ENCODE measurements at places on chromosomes 4 and X. TPM values are rescaled to one million over a fixed set of nuclear protein-coding genes. Genes with fewer than 3 reads are reported as not detected.

FATE1 gene
- 0.09 TPM for polyA plus RNA-seq

AMMECR1 gene
- polyA plus RNA-seq: 9.9 TPM

SH3TC1 gene
- polyA plus RNA-seq: 21.1 TPM

SMR3B gene
- not detected for polyA plus RNA-seq

TMEM35A gene
- polyA plus RNA-seq: 7.5 TPM

SH3D19 gene
- 68.5 TPM for polyA plus RNA-seq

TMEM144 gene
- 93.1 TPM for polyA plus RNA-seq

TKTL2 gene
- polyA plus RNA-seq: 0.01 TPM

SLC9A6 gene
- 16.1 TPM for polyA plus RNA-seq

KLHL34 gene
- 0.81 TPM for polyA plus RNA-seq

CCDC149 gene
- 13.7 TPM for polyA plus RNA-seq

MOSPD2 gene
- 29.5 TPM for polyA plus RNA-seq

AMOT gene
- polyA plus RNA-seq: 27.7 TPM

GRPR gene
- 0.34 TPM for polyA plus RNA-seq

NAA11 gene
- 0.09 TPM for polyA plus RNA-seq

NR3C2 gene
- polyA plus RNA-seq: 6.8 TPM

CTAG2 gene
- not detected for polyA plus RNA-seq

MAGEE2 gene
- polyA plus RNA-seq: 0.37 TPM

All from large intestine (tissue), 12 donors.